ENCODE measurements at places on chromosomes 3 and 15. TPM values are rescaled to one million over a fixed set of nuclear protein-coding genes. Genes with fewer than 3 reads are reported as not detected.

Gene CCDC14
- 72.5 TPM for polyA plus RNA-seq

Gene GRAMD1C
- 14.4 TPM for polyA plus RNA-seq

Gene HTR3D
- polyA plus RNA-seq, result not detected

Gene DLL4
- polyA plus RNA-seq, result 12.3 TPM

Gene IFT122
- 39.4 TPM for polyA plus RNA-seq

Gene REC114
- polyA plus RNA-seq, result 0.15 TPM

Gene TRH
- 0.16 TPM for polyA plus RNA-seq

Gene CKMT1B
- polyA plus RNA-seq, result 15.3 TPM

Gene SPINT1
- polyA plus RNA-seq, result 166 TPM

Gene SCN11A
- polyA plus RNA-seq, result 1.1 TPM

Gene MUSTN1
- 2.8 TPM for polyA plus RNA-seq

Gene SH2D7
- 2.6 TPM for polyA plus RNA-seq

Gene PCOLCE2
- polyA plus RNA-seq, result 1.6 TPM

Gene LMAN1L
- not detected for polyA plus RNA-seq

Gene NR1I2
- polyA plus RNA-seq, result 89.1 TPM

Gene A4GNT
- polyA plus RNA-seq, result 0.07 TPM

Gene RAB6B
- 8.8 TPM for polyA plus RNA-seq

Gene TMEM40
- 0.10 TPM for polyA plus RNA-seq

Measured in large intestine (tissue), 12 donors.